ENCODE measurements at places on chromosomes 1 and 21. TPM values are rescaled to one million over a fixed set of nuclear protein-coding genes. Genes with fewer than 3 reads are reported as not detected.

DNA sequence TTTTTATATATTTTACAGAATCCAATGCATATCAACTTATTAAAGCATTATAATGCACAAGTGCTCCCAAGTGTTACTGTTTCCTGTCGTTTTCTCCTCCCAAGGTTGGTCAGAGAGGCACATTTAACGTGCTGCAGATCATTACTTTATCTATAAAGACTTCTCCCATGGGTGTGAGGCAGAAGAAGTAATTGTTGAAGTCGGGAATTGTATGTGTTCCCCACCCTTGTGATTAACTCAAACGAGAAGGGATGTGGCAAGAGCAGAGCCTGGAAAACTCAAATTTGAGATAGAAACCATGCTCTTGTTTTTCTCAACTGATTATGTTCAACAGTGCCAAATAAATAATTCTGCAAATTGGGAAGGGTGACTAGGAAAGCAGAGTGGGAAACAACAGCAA, 412.5 kb upstream of the ADAMTS5 start:
- no peaks in the 10 kb centered on the region for H3K36me3 ChIP-seq
- no peaks in the 10 kb centered on the region for H3K27me3 ChIP-seq
- DNase-seq: no peak
- H3K4me3 ChIP-seq: no peak overlapping the region
- H3K4me1 ChIP-seq: no peaks in the 10 kb centered on the region

The KLHL20 gene
- total RNA-seq: 35.2 TPM

The NBPF10 gene
- total RNA-seq: 4.8 TPM

DNA sequence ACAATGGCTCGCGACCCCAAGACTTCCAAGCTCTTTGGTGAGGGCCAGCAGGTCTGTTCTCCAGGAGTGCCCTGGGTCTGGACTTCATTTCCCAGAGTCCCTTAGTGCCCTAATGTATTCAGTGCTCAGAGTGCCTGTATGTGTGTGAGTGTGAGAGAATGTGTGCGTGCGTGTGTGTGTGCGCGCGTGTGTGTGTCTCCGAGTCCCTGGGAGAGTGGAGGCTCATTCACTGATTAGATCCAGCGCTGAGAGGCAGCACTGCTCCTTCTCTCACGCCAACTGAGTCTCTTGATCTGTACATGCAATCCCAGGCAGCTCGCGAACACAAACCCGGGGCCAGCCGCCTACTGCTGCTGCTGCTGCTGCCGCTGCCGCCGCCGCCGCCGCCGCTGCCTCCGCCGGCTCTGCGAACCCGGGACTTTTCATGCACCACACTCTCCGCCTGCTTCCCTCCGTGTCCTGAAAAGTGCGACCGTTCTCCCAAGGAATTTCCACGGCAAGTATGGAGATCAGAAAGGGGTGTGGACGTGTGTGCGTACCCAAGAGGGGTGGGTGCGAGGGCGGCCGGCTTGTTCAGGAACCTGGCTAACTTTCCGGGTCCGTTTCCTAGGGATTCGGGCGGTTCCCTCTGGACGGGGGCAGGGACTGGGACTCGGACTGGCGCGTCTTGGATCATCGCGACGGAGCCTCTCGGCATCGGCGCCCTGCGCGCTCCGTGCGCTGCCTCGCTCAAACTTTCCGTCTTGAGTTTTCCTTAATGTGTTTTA, at the start of gene RNF220:
Gene RNF220 (plus strand): TSS at position 225 of the 767 bp plus-strand sequence.
- H3K4me3 ChIP-seq: peak within 1 kb of the TSS; percentile 35
- peak; percentile 84 for DNase-seq
- no peaks in the 10 kb centered on the region for H3K36me3 ChIP-seq

DNA sequence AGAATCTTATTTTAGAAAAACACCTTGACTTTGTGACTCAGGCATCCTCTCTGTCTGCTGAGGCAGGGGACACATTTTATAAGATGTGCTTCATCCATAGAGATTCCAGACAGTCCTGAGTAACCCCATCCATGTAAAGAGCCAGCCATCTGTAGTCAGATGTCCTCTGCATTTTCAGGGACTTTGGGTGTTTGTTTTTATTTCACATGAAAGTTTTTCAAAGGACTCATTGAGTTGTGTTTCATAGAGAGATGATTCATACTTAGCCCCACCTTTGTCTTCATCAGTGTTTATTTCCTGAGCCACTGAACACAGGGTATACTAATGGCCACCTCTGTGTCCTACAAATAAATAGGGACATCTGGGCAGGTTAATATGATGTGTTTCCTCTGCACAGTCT, 280.4 kb downstream of the CACNA1E start:
- H3K27ac ChIP-seq: no peak overlapping the region
- no peaks in the 10 kb centered on the region for H3K4me1 ChIP-seq
- H3K36me3 ChIP-seq: no peaks in the 10 kb centered on the region
- no peak for DNase-seq

The GOLT1A gene
- total RNA-seq: not detected

The HSF2BP gene
- total RNA-seq: 0.51 TPM

DNA sequence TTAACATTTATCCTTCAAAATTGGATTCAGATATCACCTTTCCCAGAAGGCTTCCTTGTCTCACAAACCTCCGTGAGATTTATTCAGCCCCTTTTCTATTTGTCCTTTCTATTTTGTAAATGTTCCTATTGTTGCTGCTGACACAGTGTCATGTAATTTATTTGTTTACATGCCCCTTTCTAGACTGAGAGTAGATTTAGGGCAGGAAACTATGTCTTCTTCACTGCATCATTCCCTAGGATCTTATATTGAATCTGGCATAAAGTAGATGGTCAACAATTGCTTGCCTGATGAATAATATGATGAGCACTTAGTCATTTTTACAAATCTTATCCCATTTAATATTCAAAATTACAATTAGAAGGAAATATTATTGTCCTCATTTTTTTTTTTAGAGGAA, 8.1 kb upstream of the CNN3 start:
- H3K27ac ChIP-seq: no peak overlapping the region
- H3K4me3 ChIP-seq: no peak overlapping the region
- no peak for DNase-seq
- peaks cover 3% of the 10 kb centered on the region for H3K4me1 ChIP-seq

DNA sequence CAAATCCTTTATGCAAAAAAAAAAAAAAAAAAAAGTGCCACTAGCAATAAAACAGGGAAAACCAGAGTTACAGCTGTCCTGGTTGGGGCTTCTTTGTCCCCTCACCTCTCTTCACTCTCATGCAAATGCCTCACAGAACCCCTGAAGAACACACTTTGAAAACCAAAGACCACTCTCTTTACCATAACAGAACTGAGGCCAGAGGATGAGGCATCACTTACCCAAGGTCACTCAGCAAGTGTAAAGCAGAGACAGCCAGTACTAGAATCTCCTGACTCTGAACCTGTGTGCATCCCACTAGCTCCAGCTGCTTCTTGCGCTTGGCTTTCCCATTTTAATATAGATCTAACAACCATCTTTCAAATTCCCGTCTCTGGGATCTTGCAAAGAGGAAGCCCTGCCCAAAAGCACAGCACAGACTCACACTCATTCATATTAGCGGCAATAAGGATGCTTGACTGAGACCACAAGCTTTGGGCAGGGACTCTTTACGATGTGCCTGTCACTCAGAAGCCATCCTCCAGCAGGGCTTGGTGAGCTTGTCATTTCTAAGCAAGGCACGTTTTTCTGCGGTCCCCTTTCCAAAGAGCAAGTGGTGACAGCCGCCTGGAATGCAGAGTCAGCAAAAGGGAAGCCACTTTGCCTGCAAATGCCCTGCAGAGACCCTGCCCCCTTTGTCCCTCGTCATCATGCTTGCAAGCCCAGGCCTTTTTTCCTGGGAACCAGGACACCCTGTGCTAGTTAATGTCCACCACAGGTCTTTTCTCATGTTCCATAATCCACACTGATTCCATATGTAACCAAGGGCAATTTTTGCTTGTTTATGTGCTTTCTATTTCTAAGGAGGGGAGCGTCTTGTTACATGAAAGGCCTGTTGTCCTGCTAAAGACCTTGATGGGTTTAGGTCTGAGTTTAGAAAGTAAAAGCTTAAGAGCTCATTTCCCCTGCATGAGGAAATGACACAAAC, 76.5 kb upstream of the NFIA start:
- H3K27ac ChIP-seq: no peak overlapping the region
- no peaks in the 10 kb centered on the region for H3K4me1 ChIP-seq
- DNase-seq: no peak
- H3K36me3 ChIP-seq: no peaks in the 10 kb centered on the region
- H3K4me3 ChIP-seq: no peak overlapping the region

- H3K27me3 ChIP-seq: no peaks in the 10 kb centered on the region
- H3K36me3 ChIP-seq: no peaks in the 10 kb centered on the region
- DNase-seq: no peak
- H3K4me3 ChIP-seq: no peak overlapping the region
- H3K4me1 ChIP-seq: no peaks in the 10 kb centered on the region
Observed at GRCh38 chr1:24564695-24565094, 8.8 kb downstream of the NCMAP start.

GRCh38 chr1:156194300-156194652, 372 bp downstream of the SLC25A44 start:
- peaks cover 2% of the 10 kb centered on the region for H3K36me3 ChIP-seq
- H3K27ac ChIP-seq: peak overlapping the region; percentile 65
- no peak for DNase-seq
- H3K4me1 ChIP-seq: no peaks in the 10 kb centered on the region
- peak overlapping the region; percentile 84 for H3K4me3 ChIP-seq
- no peaks in the 10 kb centered on the region for H3K27me3 ChIP-seq

DNA sequence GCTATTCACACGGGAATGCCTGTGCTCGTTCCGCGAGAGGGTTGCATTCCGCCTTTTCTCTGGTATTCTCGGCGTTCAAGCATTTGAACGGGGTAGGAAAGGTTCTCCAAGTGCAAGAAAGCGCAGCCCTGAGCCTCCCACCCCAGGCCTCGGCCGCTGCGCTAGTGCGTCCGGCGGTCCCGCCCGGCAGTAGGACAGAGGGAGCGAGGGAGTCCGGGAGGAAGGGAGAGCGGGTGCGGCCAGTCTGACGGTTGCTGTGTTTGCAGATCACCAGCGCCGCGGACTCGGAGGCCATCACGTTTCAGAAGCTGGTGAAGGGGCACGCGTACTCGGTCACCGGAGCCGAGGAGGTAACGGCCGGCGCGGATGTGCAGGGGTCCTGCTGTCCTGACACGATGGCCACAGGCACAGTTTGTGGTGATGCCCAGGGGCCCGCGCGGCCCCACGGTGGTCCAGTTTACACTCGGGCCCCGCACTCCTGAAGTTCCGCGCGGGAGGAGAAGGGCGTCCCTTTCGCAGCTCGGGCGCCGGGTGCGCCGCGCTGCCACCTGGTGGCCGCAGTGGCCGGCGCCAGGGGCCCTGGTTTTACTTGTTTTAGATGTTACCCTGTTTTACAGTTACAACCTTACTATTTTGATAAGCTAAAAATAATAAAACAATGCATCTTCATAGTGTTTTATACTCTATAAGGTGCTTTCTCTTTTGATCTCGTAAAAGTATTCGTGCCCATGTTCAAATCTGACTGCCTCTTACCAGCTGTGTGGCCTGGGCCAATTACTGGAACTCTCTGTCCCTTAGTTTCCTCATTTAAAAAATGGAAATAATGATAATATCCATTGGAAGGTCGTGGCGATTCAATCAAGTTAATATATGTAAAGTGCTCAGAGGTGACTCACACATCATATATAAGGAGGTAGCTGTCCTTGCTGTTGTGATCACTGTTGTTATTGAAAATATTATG, 36.7 kb downstream of the CAPN2 start:
- no peak overlapping the region for H3K4me3 ChIP-seq
- DNase-seq: peak; percentile 79
- no peak overlapping the region for H3K27ac ChIP-seq
- H3K4me1 ChIP-seq: no peaks in the 10 kb centered on the region
- no peaks in the 10 kb centered on the region for H3K27me3 ChIP-seq

GRCh38 chr1:64962441-64962840, 3.9 kb downstream of the JAK1 start:
- no peaks in the 10 kb centered on the region for H3K4me1 ChIP-seq
- H3K36me3 ChIP-seq: no peaks in the 10 kb centered on the region
- H3K27me3 ChIP-seq: peaks cover 2% of the 10 kb centered on the region
- H3K27ac ChIP-seq: no peak overlapping the region

- DNase-seq: no peak
- peaks cover 7% of the 10 kb centered on the region for H3K36me3 ChIP-seq
- H3K27me3 ChIP-seq: no peaks in the 10 kb centered on the region
- no peak overlapping the region for H3K4me3 ChIP-seq
- no peaks in the 10 kb centered on the region for H3K4me1 ChIP-seq
Observed at GRCh38 chr1:226373376-226373775, 34.5 kb downstream of the PARP1 start.

- no peaks in the 10 kb centered on the region for H3K27me3 ChIP-seq
- no peak overlapping the region for H3K4me3 ChIP-seq
- no peaks in the 10 kb centered on the region for H3K36me3 ChIP-seq
- peaks cover 3% of the 10 kb centered on the region for H3K4me1 ChIP-seq
Observed at GRCh38 chr1:8096105-8097011, 70.2 kb upstream of the ERRFI1 start.

Data from aorta (tissue), 5 donors.